ENCODE measurements at places on chromosomes 6 and 20.

- no peak for DNase-seq
These were observed 151.2 kb upstream of the BEND3 start for GRCh38 chr6:107266563-107266962.

GRCh38 chr20:40774252-40774651, 85.2 kb upstream of the MAFB start:
- DNase-seq: no peak

DNA sequence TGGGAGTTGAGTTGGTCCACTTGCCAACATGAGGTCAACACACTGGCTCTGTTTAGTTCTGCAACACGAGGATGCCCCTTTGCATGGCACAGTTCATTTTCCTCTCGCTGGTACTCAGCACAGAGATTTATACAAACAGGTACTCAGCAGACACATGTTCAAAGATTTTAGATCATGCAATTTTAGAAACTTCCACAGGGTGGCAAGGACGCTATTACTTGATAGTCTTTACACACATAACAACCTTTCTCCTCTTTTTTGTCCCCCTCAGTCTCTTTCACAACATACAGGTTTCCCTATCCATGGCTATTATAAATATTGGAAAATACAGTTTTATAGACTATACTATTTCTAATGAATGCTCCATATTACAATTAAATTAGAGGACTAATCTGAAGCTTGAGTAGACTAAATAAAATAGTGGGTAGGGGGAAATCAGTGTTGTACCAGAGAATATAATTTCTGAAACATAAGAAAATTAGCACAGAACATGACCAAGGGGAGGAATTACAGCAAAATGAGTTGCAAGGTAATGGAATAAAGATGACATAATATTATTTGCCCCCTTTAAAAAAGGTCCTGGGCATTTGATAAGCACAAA, 331.8 kb upstream of the BTBD3 start:
- no peak for DNase-seq

GRCh38 chr20:11716239-11716944, 201.3 kb upstream of the BTBD3 start:
- no peak for DNase-seq

GRCh38 chr6:168438783-168439520, 2.0 kb upstream of the SMOC2 start:
- DNase-seq: no peak

GRCh38 chr6:39386487-39386886, 64.0 kb upstream of the KCNK16 start:
- no peak for DNase-seq

GRCh38 chr20:23413862-23414422, 7.3 kb downstream of the NAPB start:
- DNase-seq: no peak

- no peak for DNase-seq
These were observed 25.5 kb downstream of the LMBRD1 start for GRCh38 chr6:69771158-69771906.

DNA sequence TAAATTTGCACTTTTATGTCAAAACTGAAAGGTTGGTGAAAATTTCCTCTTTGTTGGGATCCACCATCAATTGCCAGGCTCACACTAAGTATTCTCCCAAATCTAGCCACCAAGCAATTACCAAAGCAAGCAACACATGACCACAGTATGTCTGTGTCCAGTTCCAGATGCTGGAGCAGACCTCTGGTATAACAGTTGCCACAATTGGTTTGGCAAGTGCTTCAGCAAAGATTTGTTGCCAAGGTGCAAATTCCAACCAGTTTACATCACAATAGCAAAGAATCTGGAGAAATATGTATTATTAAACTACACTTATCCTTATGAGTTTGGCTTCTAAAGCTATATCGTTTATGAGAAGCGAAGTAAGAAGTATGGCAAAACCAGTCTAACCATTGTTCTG, 6.4 kb downstream of the GTF2H5 start:
- no peak for DNase-seq

- no peak for DNase-seq
These were observed 186.7 kb downstream of the PHACTR1 start for GRCh38 chr6:12903246-12903645.

- DNase-seq: no peak
These were observed 527 bp downstream of the NFKBIL1 start for GRCh38 chr6:31547727-31548543.

GRCh38 chr6:24105191-24105590, 20.8 kb upstream of the NRSN1 start:
- DNase-seq: no peak

GRCh38 chr20:48359692-48360341, 468.0 kb downstream of the PREX1 start:
- no peak for DNase-seq

DNA sequence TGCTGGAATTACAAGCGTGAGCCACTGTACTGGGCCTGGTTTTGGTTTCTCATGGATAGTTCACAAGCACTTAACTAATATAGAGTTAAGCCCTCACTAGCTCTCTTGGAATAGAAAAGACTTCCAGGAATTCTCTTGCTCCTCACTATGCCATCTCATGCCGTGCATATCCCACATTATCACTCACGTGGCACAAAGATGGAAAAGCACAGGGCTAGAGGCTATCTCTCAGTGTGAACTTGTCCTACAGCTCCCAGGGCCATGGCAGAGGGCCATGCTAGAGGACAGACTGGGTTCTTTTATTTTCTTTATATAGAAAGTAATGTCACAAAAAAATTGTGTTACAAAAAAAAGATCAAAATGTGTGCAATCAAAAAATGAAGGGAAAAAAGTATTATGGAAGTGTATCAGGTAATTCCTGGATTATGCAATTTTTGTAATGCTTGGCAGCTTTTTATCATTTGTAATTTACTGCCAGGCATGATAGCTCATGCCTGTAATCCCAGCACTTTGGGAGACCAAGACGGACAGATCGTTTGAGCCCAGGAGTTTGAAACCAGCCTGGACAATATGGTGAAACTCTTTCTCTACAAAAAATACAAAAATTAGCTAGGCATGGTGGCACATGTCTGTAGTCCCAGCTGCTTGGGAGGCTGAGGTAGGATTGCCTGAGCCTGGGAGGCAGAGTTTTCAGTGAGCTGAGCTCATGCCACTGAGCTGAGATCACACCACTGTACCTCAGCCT, 6.4 kb upstream of the SLC2A12 start:
- no peak for DNase-seq

- no peak for DNase-seq
These were observed 6.6 kb downstream of the HTR1B start for GRCh38 chr6:77456531-77457248.

DNA sequence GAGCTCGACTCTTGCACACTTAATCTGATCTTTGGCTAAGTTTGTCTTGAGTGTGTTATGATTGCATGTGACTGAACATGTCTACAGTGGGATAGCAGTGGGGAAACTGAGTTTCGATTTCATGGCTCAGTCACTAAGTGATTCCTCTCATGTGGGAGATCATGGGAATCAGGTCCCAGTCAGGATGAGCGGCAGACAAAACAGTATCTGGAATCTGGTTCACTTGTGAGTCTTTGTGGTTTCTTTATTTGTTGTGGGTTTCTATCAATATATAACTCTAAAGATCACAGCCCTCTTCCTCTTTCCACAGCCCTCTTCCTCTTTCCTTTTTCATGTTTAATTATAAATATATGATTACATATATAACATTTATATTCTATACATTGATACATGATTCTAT, 4.0 kb downstream of the RPP21 start:
- no peak for DNase-seq

DNA sequence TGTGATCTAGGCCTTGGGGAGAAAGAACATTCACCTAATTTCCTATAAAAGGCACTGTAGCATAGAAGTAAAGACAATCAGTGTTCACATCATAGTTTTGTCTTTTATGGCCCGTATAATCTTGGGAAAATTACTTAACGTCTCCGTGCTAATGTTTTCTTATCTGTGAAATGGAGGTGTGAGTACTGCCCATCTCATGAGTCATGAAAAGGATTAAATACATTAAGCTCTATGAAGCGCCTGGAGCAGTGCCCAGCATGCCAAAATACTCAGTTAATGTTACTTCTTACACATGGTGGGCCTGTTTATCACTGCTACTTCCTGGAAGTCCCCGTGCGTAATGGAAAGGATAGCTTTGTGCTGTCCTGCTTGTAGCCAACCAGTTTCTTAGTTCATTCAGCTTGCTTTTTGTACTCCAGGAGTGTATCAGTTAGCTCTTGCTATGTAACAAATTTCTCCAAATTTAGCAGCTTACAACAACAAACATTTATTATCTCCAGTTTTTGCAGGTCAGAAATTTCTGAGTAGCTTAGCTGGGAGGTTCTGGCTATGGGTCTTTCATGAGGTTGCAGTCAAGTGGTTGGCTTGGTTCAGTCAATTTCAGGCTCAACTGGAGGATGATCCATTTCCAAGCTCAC, 103.6 kb upstream of the BMP2 start:
- no peak for DNase-seq

DNA sequence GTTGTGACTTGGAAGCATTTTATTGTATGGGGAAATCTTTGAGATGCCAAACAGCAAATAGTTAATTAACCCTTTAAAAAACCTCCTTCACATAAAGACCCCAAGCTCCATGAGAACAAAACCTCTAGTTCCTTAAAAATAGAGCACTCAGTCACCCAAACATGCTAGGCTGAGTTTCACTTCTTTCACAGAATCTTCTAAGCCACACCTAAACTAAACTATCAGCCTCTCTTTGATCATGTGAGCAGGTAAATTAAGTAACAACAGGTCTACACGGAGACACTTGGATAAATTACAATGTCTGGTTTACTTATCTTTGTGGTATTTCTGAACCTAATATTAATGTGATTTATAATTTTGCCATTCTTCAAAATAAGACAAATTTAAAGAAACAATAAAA, 205.2 kb upstream of the MARCKS start:
- DNase-seq: no peak

DNA sequence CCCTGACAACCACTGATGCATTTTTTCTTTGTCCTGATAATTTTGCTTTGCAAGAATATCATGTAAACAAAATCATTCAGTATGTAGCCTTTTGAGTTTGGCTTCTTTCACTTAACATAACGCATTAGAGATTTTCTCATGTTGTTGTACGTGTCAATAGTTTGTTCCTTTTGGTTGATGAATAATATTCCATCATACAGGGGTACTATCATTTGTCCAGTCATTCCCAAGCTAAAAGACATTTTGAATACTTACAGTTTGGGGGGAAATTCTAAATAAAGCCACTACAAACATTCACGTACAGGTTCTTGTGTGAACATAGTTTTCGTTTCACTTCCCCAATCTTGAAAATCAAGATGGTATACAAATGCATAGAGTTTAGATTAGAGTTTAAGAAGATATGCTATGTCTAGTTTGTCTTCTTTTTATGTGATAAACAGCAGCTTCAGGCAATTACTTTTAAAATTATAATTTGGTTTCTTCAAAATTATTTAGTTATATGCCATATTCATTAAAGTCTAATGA, 5.2 kb downstream of the HAO1 start:
- no peak for DNase-seq

DNA sequence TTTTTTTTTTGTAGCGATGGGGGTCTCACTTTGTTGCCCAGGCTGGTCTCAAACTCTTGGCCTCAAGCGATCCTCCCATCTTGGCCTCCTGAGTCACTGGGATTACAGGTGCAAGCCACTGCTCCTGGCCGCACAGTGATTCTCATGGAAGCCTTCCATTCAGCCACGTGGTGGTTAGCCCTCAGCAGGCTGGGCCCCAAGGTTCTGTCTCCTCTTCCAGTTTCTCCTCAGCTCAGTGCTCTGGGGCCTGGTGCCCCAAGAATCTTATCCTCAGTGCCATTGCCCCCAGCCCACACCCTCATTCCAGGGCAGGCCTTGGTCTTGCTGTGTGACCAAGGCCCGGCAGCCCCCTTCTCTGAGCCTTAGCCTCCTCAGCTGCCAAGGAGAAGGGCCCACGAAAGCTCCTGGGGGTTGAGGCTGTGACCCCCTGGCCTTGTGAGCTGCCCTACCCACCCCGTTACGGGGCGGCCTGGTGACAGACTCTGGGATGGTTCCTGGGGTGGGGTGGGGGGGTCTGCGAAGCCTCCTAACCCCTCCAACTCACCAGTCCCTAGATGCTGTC, 16.4 kb downstream of the SRC start:
- DNase-seq: no peak

DNA sequence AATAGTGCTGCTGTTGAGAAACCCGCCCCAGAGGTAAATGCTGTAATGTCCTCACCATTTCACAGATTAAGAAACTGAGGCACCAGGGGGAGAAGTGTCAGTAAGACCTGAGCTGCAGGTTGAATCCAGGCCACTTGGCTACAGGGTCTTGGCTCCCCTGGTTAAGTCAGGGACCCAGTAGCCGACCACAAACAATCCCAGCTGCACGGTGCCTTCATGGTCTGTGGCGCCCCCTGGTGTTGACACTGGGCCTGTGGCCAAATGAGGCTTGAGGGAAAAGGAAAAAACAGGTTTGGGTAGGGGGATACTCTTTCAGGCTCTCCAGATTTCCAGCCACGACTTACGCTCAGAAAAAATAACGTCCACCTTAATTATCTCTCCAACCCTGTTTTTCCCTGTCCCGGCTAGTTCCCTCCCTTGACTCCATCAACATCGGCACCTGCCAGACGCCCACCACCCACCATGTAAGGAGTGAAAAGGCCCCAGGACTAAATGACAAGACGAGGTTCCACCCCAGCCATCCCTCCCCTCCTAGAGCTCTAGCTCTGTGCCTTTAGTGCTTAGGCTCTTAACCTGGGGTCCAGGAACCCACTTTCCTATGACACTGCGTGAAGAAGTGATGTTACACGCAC, 47.7 kb upstream of the POLR1H start:
- DNase-seq: no peak

GRCh38 chr20:4155953-4156352, 140.6 kb upstream of the RNF24 start:
- no peak for DNase-seq

- DNase-seq: no peak
These were observed 75.8 kb upstream of the E2F3 start for GRCh38 chr6:20325641-20326421.

DNA sequence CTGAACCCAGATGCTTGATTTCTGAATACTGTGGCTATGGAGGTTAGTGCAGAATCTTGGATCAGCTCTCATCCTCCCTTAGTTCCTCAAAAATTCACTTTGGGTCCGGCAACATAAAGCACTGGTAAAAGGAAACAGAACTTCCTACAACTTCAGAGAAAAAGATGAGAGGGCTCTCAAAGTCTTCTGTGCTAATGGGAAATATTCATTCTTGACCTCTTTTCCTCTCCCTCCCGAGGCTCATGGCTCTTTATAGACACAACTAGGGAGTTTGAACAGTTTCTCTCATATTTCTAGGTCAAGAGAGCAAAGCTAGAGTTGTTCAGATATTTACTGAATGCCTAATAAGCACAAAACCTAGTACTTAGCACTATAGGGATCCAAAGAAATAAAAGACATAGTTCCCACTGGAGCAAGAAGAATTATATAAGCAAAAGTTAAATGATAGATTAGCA, 124.1 kb upstream of the TCF21 start:
- no peak for DNase-seq

- no peak for DNase-seq
These were observed 839 bp upstream of the HRH3 start for GRCh38 chr20:62220666-62221568.

Measured in occipital lobe (tissue), 3 donors.